ENCODE measurements at places on chromosomes 2 and 18. TPM values are rescaled to one million over a fixed set of nuclear protein-coding genes. Genes with fewer than 3 reads are reported as not detected.

Gene KCNJ13
- 21.9 TPM for total RNA-seq

Gene MPV17
- 78.0 TPM for total RNA-seq

GRCh38 chr2:218238887-218239286 is 21.9 kb downstream of the ARPC2 start:
- no peak for DNase-seq

GRCh38 chr2:239187464-239188253 is 213.2 kb downstream of the HDAC4 start:
- DNase-seq, result no peak

All from neural progenitor cell (in vitro differentiated cells).